ENCODE measurements at places on chromosomes 3 and 15.

- DNase-seq, result no peak
These were observed 19.4 kb downstream of the WWTR1 start for GRCh38 chr3:149638228-149639092.

GRCh38 chr15:84883916-84884781, at the start of gene SLC28A1:
Gene SLC28A1 (plus strand): TSS chr15:84884662. CDS start chr15:84887761, 3,099 bp downstream.
- no peak for DNase-seq

DNA sequence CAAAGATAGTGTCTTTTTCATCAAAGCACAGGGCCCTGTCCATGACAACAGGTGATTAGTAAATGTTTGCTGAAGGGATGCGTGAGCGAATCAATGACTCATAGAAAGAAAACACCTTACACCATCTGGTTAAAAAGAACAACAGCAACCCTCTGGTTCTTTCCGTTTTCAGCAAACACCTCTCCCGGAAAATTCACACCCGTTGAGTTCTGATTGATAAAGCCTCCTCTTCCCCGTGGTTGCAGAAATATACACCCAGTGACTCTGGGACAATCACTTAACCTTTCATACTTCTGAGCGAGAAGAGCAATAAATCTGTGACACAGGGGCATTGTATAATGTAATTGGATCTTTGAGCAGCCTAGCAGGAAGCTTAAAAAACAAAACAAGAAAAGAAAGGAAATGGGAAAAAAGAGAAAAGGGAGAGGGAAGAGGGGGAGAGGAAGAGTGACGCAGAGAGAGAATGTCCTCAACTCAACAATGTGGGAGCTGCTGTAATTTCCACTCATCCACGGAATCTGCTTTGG, 37.6 kb downstream of the ADAMTS9 start:
- no peak for DNase-seq

DNA sequence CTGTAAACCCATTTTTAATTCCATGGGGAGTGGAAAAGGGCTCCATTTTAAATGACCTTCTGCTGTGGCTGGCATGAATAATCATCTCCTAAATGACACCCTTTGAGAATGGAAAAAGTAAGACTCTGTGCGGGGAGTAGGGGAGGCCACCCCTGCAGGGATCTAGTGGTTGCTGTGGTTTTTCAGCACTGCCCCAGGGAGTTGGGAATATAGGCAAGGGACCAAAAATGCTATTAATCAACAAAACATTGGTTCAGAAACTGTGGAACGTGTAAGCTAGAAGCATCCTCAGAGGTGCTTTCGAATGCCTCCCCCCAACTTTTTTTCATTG, 30.1 kb upstream of the ADAMTS7 start:
- no peak for DNase-seq

- no peak for DNase-seq
These were observed 130.6 kb upstream of the STT3B start for GRCh38 chr3:31402117-31402516.

DNA sequence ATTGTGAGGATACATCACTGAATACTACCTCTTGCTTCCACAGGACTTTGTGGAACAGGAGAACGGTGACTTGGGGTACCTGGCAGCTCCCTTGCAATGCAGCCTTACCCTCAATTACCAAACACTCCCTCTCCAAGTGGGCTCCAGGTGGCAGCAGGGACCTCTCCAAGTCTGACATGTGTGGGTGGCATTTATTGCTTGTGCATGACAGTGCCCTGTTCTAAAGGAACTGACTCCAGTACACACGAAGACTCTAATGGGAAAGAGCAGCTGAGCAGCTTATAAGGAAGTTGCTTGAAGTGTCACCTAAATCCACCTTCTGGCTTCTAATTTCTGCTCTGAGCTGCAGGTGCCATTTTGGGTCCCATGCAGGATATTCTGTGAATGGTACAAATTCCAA, 174.1 kb upstream of the SLCO3A1 start:
- no peak for DNase-seq
